ENCODE measurements at places on chromosomes 16 and 17.

DNA sequence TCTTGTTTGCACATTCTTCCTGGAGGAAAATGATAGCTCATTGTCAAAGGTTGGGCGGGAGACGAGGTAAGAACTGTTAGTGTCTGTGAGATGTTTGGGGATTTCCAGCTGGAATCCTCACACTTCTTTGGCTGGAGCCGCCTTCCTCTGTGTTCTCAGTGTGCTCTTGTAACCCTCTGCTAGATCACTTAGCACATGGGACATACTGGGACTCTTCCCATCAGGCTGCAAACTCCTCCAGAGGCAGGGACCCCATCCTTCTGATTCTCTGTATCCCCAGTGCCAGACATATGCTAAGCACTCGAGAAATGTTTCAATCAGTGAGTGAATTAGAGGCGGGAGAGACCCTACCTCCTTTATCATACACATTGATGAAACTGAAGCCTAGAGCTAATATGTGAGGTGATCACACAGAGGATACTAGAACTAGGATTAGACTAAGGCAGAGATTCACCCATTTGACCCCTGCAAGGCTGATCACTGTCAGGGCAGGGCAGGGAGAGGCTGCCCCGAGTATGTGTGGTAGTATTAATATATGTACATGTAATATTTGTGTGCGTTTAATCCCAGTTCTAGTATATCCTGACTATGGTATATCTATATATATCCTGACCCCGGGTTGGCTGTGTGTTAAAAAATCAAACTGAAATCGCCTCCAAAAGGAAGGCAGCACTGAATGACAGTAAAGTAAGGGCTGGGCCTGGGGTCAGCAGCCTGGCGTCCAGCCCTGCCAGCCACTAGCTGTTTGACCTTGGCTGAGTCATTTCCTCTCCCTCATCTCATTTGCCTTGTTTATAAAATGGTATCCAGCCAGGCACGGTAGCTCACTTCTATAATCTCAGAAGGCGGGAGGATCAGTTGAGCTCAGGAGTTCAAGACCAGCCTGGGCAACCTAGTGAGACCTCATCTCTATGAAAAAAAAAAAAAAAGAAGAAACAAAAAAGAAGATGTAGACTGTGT is 75.5 kb upstream of the TBX2 start:
- DNase-seq = no peak

- peak; percentile 85 for DNase-seq
These were observed 545.2 kb upstream of the CDH11 start for GRCh38 chr16:65667011-65667578.

- DNase-seq = no peak
These were observed 46.1 kb downstream of the RAB11FIP3 start for GRCh38 chr16:471353-472198.

- no peak for DNase-seq
These were observed 890 bp downstream of the TOB1 start for GRCh38 chr17:50865060-50865867.

DNA sequence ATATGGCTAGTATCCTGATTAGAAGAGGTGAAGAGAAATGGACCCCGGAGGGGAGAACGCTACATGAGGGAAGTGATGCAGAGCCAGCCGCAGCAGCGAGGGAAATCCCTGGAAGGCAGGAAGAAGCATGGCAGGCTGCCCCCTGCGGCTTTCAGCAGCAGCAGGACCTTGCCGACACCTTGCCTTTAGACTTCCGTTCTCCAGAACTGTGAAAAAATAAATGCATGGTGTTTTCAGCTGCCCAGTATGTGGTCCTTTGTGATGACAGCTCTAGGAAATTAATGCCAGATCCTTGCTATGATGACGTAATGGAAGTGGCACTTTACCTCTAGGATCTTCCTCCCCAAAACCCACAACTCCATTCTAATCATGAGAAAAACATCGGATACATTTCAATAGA is 9.7 kb upstream of the ZFP1 start:
- no peak for DNase-seq
